ENCODE measurements at places on chromosomes 7 and 10. TPM values are rescaled to one million over a fixed set of nuclear protein-coding genes. Genes with fewer than 3 reads are reported as not detected.

MCM10 gene
- total RNA-seq: 112 TPM

CPA2 gene
- total RNA-seq: 0.14 TPM

MYOZ1 gene
- total RNA-seq: not detected

A1CF gene
- not detected for total RNA-seq

HPSE2 gene
- not detected for total RNA-seq

ITGA8 gene
- total RNA-seq: not detected

AASS gene
- total RNA-seq: 0.47 TPM

TMEM270 gene
- total RNA-seq: not detected

GBX1 gene
- not detected for total RNA-seq

GRCh38 chr10:75335983-75336382 is 65.6 kb downstream of the ZNF503 start:
- H3K27ac ChIP-seq: no peak overlapping the region
- no peak overlapping the region for H3K4me3 ChIP-seq
- DNase-seq: no peak
- peaks cover under 1% of the 10 kb centered on the region for H3K27me3 ChIP-seq
- no peaks in the 10 kb centered on the region for H3K36me3 ChIP-seq

- H3K36me3 ChIP-seq: no peaks in the 10 kb centered on the region
- peaks cover 48% of the 10 kb centered on the region for H3K4me1 ChIP-seq
- H3K27me3 ChIP-seq: no peaks in the 10 kb centered on the region
- no peak overlapping the region for H3K4me3 ChIP-seq
Observed at GRCh38 chr7:2873146-2873545, 29.0 kb upstream of the GNA12 start.

GRCh38 chr7:15411019-15411418 is 150.8 kb downstream of the AGMO start:
- no peaks in the 10 kb centered on the region for H3K27me3 ChIP-seq
- no peaks in the 10 kb centered on the region for H3K4me1 ChIP-seq
- no peaks in the 10 kb centered on the region for H3K36me3 ChIP-seq

DNA sequence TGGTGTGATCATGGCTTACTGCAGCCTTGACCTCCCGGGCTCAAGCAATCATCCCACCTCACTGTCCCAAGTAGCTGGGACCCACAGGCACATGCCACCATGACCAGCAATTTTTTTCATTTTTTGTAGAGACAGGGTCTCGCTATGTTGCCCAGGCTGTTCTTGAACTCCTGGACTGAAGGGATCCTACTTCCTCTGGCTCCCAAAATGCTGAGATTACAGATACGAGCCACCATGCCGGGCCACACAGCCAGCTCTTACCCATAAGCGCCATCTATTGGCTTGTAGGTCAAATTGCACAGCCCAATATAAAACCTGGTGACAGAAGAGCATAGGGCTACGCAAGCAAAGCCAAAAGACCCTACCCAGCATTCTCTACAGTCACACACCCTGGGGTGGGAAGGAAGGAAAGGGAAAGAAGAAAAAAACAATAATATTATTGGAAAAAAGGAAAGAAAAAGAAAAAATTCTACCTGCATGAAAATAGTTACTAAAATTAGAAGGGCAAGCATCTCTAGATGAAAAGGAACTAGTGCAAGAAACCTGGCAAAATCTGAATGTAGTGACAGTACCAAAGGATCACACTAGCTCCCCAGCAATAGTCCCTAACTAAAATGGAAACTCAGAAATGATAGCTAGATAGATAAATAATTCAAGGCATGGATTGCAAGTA is 29.4 kb upstream of the AMPH start:
- H3K4me1 ChIP-seq: no peaks in the 10 kb centered on the region
- DNase-seq: peak; percentile 72
- peaks cover 19% of the 10 kb centered on the region for H3K27me3 ChIP-seq
- no peaks in the 10 kb centered on the region for H3K36me3 ChIP-seq
- no peak overlapping the region for H3K4me3 ChIP-seq

- no peaks in the 10 kb centered on the region for H3K36me3 ChIP-seq
- no peak overlapping the region for H3K27ac ChIP-seq
- peaks cover 6% of the 10 kb centered on the region for H3K4me1 ChIP-seq
- no peak overlapping the region for H3K4me3 ChIP-seq
- DNase-seq: peak; percentile 86
- peaks cover 5% of the 10 kb centered on the region for H3K27me3 ChIP-seq
Observed at GRCh38 chr7:42876182-42877068, 35.4 kb downstream of the C7orf25 start.

- H3K36me3 ChIP-seq: peaks cover 46% of the 10 kb centered on the region
- no peaks in the 10 kb centered on the region for H3K27me3 ChIP-seq
- peaks cover 68% of the 10 kb centered on the region for H3K4me1 ChIP-seq
- H3K4me3 ChIP-seq: peak overlapping the region; percentile 96
- peak overlapping the region; percentile 85 for H3K27ac ChIP-seq
Observed at GRCh38 chr7:21941611-21942141, 4.0 kb downstream of the CDCA7L start.

- H3K27me3 ChIP-seq: no peaks in the 10 kb centered on the region
- H3K27ac ChIP-seq: no peak overlapping the region
- DNase-seq: no peak
- H3K36me3 ChIP-seq: no peaks in the 10 kb centered on the region
Observed at GRCh38 chr7:105438847-105439173, 50.1 kb upstream of the SRPK2 start.

DNA sequence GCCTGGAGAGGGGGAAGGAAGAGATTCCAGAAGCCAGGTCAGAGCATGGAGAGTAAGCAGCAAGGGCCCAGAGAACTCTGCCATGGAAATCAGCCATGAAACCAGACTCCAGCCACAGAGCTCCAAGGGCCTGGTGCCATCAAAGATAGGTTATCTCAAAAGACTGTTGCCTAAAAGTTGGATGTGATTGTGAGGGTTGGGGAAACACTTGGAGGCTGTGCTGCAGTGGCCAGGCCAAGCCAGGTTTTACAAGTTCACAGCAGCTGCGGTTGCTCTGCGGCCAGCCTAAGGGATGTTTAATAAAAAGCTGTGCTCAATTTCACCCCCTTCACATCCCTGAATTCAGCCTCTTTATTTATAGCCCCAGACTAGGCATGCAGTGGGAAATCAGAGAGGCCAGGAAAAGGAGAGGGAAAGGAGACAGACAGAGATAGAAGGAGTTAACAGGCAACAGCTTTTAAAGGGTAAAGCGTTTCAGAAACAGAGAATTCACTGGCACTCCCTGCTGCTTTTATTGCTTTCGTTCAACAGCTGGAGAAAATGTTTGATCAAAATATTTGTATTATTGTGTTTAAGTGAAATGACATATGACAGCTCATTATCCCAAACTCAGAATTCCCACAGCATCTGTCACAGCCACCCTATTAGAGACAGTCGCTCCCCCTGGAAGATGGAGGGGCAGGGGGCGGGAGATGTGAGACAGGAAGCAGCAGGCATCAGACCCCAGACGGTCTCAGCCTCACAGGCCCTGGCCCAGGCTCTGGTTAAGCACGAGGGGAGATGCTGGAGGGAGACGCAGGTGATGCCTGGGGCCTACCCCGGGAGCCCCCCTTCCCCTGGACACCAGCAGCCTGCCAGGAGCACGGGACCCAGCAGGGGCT is 140.1 kb downstream of the GLI3 start:
- H3K4me3 ChIP-seq: no peak overlapping the region
- H3K4me1 ChIP-seq: no peaks in the 10 kb centered on the region
- no peak for DNase-seq
- H3K36me3 ChIP-seq: no peaks in the 10 kb centered on the region
- H3K27ac ChIP-seq: no peak overlapping the region

GRCh38 chr7:81159402-81159801 is 240.6 kb upstream of the SEMA3C start:
- no peak for DNase-seq
- no peaks in the 10 kb centered on the region for H3K27me3 ChIP-seq
- no peak overlapping the region for H3K4me3 ChIP-seq
- H3K36me3 ChIP-seq: no peaks in the 10 kb centered on the region
- no peak overlapping the region for H3K27ac ChIP-seq
- H3K4me1 ChIP-seq: no peaks in the 10 kb centered on the region

- H3K27ac ChIP-seq: peak overlapping the region; percentile 85
- DNase-seq: peak; percentile 59
- H3K36me3 ChIP-seq: peaks cover 36% of the 10 kb centered on the region
- peaks cover 6% of the 10 kb centered on the region for H3K27me3 ChIP-seq
Observed at GRCh38 chr7:129435414-129435829, 1.2 kb downstream of the STRIP2 start.

DNA sequence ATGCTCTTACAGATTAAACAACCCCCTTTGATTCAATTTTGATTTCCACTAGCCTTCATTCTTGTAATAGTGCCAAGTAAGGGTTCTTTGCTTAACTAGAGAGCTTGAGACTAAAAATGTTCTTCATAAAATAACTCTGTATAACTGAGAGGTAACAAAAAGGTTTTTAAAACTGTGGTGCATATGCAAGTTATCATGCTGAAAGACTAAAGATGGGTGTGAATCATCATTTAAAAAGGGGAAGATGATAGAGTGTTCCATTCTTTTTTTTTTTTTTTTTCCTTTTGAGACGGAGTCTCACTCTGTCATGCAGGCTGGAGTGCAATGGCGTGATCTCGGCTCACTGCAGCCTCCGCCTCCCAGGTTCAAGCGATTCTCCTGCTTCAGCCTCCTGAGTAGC is 11.1 kb downstream of the MDFIC start:
- no peaks in the 10 kb centered on the region for H3K27me3 ChIP-seq
- peaks cover 44% of the 10 kb centered on the region for H3K4me1 ChIP-seq
- H3K27ac ChIP-seq: no peak overlapping the region

GRCh38 chr10:92790440-92790839 is 57.9 kb upstream of the EXOC6 start:
- H3K27ac ChIP-seq: no peak overlapping the region
- H3K4me1 ChIP-seq: no peaks in the 10 kb centered on the region
- DNase-seq: no peak
- H3K36me3 ChIP-seq: no peaks in the 10 kb centered on the region
- H3K27me3 ChIP-seq: peaks cover 27% of the 10 kb centered on the region

GRCh38 chr10:43409385-43410109 is 561 bp upstream of the HNRNPF start:
- peak overlapping the region; percentile 96 for H3K4me3 ChIP-seq
- no peaks in the 10 kb centered on the region for H3K27me3 ChIP-seq
- peaks cover 33% of the 10 kb centered on the region for H3K36me3 ChIP-seq
- H3K27ac ChIP-seq: peak overlapping the region; percentile 99
- DNase-seq: peak; percentile 92
- peaks cover 20% of the 10 kb centered on the region for H3K4me1 ChIP-seq

GRCh38 chr7:37833107-37833817 is 15.1 kb upstream of the NME8 start:
- peaks cover 17% of the 10 kb centered on the region for H3K27me3 ChIP-seq
- H3K27ac ChIP-seq: no peak overlapping the region
- H3K4me1 ChIP-seq: peaks cover 3% of the 10 kb centered on the region
- peak overlapping the region; percentile 84 for H3K4me3 ChIP-seq

DNA sequence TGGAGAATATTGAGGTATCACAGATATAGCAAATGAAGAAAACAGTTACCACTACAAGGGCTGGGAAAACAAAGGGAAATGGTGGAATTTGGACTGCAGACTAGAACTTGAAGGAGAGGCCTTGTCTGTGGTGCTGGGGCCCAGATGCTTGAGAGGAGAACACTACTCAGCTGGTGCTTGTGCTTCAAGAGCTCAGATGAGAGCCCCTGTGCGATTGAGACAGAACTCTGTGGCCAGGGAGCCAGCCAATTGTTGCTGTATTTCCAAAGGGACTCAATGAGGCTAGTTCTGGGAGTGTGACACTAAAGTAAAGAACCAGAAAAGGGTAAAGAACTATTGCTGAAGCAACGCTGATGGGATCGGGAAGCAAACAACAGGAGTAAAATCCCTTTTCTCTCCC is 406.5 kb upstream of the SEMA3D start:
- H3K4me1 ChIP-seq: no peaks in the 10 kb centered on the region
- H3K36me3 ChIP-seq: no peaks in the 10 kb centered on the region
- H3K27me3 ChIP-seq: no peaks in the 10 kb centered on the region
- H3K4me3 ChIP-seq: no peak overlapping the region

DNA sequence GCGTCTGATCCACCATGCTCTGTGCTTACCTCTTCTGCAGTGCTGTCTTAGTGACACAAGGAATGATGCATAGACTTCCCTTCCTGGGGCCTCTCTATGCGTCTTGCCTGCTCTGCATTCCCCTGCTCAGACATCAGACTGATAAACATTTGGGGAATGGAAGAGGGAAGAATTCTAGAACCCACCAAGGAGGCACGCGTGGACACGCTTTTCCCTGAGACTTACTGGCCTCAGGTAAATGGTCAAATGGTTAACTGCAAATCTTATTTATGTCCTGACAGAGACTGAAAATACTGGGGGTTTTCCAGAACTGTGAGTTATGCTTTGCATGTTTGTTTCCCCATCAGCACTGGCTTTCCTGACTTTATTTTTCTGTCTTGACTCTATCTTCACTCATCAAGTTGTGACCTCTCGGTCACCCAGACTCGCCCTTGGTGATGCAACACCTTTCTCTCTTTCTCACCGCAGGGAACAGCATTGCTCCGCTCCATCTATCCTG is 285.9 kb upstream of the FZD8 start:
- no peak for DNase-seq
- no peaks in the 10 kb centered on the region for H3K27me3 ChIP-seq
- H3K4me1 ChIP-seq: no peaks in the 10 kb centered on the region
- no peaks in the 10 kb centered on the region for H3K36me3 ChIP-seq

DNA sequence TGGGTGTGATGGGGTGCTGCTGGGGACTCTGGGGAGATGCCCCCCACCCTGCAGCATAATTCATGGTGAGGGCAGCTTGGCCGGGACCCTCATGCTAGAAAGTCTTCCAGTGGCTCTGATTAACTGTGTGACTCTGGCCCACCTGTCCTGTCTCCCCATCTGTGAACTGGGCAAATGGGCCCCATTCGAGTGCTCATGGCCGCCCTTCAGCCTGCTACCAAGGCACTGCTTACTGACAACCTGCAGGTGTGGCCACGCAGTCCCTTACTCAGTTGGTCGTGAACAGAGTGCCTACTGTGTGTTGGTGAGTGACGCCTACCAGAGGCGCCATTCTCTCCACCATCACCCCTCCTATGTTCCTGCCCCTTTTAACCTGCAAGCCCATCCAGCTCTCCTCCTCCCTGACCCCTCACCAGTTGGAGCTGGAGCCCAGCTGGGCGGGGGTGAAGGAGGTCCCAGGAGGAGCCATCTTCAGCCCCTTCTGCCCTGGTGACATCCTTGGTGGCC is 109.4 kb downstream of the ZMIZ1 start:
- no peaks in the 10 kb centered on the region for H3K4me1 ChIP-seq
- no peak for DNase-seq
- H3K27me3 ChIP-seq: no peaks in the 10 kb centered on the region
- H3K4me3 ChIP-seq: no peak overlapping the region
- no peaks in the 10 kb centered on the region for H3K36me3 ChIP-seq

DNA sequence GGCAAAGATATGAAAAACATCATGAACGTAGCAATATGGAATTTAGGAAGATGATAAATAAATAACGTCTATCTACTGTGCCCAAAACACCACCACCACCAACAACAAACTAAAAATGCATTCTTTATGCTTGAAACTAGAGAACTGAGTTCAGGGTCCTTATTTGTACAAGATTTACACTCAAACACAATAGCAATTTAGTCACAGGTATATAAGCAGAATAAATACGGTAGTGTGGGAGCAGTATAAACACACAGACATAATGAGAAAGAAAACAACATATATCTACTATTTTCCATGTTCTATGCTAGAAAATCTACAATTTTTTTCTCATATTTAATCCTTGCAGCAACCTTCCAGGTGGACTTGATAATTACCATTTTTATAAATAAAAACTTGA is 64.3 kb downstream of the ARL4A start:
- H3K36me3 ChIP-seq: no peaks in the 10 kb centered on the region
- DNase-seq: no peak
- peaks cover 17% of the 10 kb centered on the region for H3K27me3 ChIP-seq
- no peaks in the 10 kb centered on the region for H3K4me1 ChIP-seq
- H3K4me3 ChIP-seq: no peak overlapping the region
